ENCODE measurements at places on chromosomes 16 and 17.
A peak's percentile ranks its signal among the peaks of the same experiment; 100 is the strongest.

- no peak for DNase-seq
Measured at GRCh38 chr17:38636054-38636453, 30.3 kb upstream of the SRCIN1 start.

DNA sequence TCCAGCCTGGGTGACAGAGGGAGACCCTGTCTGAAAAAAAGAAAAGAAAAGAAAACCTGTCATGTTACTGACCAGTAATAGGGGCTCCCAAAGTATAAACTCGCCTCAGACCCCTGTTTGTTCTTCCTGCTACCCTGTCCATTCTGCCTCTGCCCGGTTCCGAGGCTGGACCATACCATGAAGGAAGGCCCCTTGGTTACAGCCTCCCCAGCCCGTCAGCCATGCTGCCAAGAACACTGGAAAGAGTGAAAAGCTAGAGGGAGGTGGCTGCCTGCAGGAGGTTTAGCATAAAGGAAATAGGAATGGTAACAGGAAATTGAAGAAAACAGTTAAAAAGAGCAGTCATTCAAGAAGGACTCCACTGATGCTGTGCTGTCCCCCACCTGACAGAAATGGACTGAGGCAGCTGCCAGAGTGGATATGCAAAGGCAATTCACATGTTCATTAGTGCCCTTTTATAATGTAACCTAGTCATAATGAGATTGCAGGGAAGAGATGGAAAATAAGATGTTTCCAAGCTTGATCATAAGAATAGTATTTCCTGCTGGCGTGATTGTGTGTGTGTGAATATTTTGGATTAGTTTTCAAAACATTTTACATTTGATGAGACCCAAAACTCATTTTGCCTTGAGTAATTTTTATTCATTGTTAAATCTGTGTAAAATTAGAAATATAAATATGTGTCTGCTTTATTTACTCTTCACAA is 102.6 kb downstream of the GOSR1 start:
- DNase-seq = no peak

GRCh38 chr17:29179232-29180033 is 765 bp downstream of the MYO18A start:
- no peak for DNase-seq

GRCh38 chr17:81511554-81511803 is 1.1 kb downstream of the ACTG1 start:
- DNase-seq = no peak

DNA sequence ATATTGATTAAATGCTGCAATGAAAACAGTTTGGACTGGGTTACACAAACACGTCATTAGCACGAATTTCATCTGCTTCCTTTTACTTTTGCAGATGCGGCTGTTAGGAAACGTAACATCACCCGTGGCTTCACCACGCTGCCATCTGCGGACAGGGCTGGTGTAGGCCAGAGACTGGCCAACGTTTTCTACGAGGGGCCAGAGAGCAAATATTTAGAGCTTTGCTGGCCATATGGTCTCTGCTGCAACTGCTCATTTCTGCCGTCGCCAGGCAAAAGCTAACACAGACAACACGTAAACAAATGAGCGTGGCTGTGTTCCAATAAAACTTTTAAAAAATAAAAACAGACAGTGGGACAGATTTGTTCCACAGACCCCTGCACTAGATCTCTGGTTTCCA is 96.6 kb downstream of the ENGASE start:
- no peak for DNase-seq

GRCh38 chr16:4537376-4538343 is 913 bp downstream of the CDIP1 start:
- DNase-seq = peak; percentile 25

DNA sequence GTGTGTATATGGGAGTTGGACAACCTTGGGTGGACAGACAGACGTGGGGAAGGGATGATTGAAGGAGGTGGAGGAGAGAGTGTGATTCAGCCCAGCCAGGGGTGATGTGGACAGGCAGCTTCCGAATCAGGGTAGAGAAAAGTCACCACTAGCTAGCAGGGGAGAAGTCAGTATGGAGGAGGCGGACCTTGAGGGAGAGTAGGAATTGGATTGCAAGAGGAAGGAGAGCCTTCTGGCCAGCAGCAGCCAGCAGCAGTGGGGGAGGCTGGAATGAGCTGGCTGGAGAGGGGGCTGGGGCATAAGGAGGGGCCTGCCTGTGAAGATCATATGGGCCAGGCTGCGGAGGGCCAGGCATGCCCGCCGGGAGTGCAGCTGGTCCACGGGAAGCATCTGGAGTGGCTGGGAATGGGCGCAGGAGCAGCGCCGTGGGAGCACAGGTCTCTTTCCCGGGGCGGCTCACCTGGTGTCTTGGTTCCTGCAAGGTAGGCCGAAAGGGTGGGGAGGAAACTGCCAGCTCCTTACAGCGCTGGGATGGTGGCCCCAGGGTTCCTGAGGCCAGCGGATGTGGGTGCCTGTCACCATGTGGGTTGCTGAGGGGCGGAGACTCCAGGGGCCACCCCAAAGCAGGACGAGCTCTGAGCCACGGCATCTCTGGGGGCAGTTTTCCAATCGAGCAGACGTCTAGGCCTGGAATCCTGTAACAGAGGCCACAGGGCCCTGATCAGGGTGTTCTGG is 235.3 kb downstream of the SEC14L1 start:
- peak; percentile 79 for DNase-seq

GRCh38 chr16:22264786-22265185 is 32.4 kb upstream of the POLR3E start:
- DNase-seq = no peak

DNA sequence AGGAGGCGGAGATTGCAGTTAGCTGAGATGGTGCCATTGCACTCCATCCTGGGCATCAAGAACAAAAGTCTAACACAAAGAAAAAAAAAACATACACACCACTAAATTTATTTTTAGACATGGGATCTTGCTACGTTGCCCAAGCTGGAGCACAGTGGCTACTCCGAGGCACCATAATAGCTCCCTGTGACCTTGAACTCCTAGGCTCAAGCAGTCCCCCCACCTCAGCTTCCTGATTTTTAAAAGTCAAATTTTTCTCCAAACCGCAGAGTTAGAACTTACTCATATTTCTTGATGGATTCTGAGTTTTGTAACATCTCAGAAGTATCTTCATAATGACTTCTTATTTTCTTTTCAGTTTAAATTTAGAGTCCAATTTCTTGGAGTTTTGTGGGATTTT is 3.4 kb downstream of the CMTM4 start:
- DNase-seq = no peak
